Urothelium cell line (cell line): ENCODE measurements at places on chromosomes 7 and 10.

DNA sequence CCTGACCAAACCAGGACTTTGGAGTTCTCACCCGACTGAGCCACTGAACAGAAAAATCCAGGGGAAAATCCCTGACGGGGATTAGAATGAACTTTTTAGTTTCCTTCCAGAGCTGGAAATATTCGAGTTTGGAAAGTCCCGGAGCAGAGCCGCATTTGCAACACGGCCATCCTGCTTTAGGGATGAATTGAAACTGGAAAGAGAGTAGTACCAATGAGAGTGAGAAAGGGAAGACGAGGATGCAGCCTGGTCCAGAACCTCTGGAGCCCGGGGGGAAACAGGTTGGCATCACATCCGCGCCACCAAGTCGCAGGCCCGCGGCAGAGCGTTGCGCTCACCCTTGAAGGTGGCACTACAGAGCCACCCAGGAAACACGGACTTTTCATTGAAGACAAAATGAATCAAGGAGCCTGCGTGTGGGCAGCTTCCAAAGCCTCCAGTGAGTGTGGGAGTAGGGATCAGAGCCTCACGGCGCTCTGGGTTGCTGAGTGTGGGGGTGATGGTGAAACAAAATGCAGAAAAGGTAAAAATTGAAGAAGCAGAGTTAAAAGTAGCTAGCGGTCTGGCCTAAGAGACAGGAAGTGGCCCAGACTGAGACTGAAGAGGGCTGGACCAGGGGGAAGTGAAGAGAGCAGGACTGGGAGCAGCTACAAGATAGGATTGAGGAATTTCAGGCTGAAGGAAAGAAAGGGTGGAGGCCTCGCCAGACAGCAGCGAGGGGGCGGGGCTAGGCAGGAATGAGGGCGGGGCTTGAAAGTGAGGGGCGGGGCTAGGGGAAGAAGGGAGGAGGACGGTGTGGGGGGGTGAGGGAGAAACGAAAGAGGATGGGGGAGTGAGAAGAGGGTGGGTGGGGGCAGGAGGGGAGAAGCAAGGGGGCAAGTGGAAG lies 1.8 kb downstream of the SMURF1 start:
- DNase-seq: peak; percentile 89

GRCh38 chr7:17661982-17662585 lies 278.2 kb downstream of the SNX13 start:
- peak; percentile 54 for DNase-seq

DNA sequence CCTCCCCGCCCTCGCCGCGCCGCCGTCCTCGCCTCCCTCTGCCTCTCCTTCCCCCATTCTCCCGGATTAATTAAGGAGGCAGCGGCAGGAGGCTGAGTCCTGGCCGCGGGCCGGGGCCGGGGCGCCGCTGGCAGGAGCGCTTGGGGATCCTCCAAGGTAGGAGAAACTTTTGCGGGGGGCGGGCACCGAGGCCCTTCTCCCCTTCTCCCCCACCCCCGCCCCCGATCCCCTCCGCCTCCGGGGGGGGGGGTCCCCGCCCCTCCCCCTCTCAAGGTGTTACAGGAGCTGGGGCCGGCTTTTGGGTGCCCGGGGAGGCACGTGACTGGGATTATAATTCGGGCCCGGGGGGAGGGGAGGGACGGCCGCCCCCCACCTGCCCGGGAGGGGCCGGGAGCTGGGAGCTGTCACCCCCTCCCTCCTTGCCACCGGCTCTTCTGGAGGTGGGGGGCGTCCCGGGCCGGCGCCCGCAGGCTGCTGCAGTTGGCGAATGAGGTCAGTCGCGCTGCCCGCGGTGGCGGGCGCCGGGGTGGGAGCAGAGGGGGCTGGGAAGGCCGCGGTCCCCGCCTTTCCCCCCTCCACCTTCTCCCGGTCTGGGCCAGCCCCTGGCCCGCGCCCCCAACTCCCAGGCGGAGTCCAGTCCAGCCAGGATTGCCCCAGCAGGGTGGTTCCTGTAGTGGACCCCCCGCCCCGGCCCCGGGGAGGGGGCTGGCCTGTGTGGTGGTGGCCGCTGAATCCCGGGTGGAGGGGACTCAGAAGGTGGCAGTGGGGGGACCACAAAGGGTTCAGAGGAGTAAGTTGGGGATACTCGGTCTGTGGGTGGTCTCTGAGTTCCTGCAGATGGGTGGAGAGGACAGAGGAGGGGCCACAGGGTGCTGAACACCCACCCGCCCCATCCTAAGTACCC lies 567 bp downstream of the GTF2IRD1 start:
- peak; percentile 29 for DNase-seq

DNA sequence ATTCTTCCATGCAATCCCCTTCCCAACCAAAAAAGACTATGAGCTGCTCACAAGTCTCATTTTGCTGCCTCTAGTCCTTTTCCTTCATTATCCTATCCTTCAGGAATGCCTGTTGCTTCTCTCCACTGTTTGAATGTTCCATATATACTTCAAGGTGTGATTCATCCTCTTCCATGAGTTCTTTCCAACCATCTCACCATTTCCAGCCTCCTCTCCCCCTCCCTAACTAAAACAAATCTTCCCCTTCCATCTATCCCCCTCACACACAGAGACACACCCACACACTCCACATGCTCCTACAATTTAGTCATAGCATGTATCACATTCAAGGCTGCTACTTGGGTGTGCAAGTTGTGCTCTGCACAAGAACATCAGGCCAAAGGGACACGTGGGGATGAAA lies 254.3 kb downstream of the DYNC1I1 start:
- DNase-seq: peak; percentile 46

- no peak for DNase-seq
Measured at GRCh38 chr7:99105756-99106155, 38.2 kb downstream of the SMURF1 start.

GRCh38 chr7:106089647-106090046 lies 22.5 kb downstream of the SYPL1 start:
- no peak for DNase-seq

GRCh38 chr10:63608511-63608910 lies 87.3 kb downstream of the REEP3 start:
- DNase-seq: no peak

DNA sequence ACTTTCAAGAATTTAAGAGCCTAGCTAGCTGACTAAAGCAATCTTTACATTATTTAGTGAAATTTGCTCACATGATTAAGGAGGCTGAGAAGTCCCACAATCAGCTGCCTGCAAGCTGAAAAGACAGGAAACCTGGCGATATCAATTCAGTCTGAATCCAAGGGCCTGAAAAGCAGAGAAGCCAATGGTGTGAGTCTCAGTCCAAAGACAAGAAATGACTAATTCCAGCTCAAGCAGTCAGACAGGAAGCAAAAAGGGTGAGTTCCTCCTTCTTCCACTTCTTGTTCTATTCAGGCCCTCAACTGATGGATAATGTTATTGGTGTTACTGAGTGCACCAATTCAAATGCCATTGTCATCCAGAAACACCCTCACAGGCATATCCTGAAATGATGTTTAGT lies 1231.6 kb upstream of the CELF2 start:
- DNase-seq: peak; percentile 6

DNA sequence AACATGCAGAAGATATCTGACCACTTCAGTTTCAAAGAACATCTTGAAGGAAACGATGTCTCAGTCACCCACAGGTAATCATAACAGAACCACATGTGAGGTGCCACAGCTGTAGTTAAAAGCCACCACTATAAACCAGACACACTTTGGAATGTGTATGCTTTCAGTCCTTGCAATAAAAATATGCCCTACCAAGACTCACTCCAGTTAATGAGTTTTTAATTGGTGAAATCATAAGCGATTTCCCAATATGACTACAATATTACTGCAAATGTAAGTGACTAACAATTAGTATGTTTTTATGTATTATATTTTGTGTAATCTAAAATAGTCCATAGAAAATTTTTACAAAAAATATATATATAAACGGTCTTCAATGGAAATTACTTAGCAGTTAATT lies 428.2 kb downstream of the PARD3 start:
- no peak for DNase-seq

DNA sequence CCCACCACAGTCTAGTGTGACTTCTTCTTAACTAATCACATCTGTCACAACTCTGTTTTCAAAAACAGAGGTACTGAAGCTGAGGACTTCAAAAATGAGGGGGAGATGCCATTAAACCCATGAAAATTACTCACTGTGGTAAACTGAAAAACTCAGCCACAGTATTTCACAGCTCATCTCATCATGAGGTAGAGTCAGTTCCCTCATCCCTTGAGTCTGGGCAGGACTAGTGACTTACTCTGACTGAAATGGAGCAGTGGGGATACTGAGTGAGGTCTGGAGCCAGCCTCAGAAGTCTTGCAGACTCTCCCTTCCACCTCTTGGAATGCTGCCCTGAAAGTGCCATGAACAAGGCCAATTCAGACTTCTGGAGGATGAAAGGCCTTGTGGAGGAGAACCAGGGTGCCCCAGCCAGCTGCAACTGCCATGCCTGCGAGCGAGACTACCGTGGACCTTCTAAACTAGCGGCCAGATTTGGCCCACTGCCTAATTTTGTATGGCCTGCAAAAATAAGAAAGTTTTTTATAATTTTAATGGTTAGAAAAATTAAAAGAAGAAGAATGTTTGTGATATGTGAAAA lies 24.7 kb upstream of the ANKRD1 start:
- no peak for DNase-seq

- no peak for DNase-seq
Measured at GRCh38 chr10:126754966-126755365, 84.5 kb upstream of the C10orf90 start.

- no peak for DNase-seq
Measured at GRCh38 chr7:25353196-25353595, 124.9 kb upstream of the NPVF start.

- no peak for DNase-seq
Measured at GRCh38 chr10:682931-683447, 6.5 kb downstream of the DIP2C start.

GRCh38 chr10:119341459-119342301 lies 134.3 kb downstream of the GRK5 start:
- peak; percentile 43 for DNase-seq

DNA sequence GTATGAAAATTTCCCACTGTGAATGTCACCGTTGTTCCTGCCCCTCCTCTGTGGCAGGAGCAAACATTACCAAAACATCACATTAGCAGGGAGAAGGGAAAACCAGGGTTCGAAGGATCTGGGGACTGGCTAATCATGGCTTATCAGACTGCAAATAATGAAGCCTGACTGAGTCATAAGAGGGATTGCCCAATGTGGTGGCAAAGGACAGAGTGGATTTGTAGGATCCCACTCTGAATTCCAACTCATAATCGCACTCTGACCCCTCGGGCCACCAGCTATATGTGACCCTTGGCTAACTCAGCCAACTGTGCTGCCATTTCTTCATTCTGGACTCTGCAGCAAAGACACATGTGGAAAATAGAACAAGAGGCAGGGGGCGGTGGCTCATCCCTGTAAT lies 347.3 kb upstream of the AUTS2 start:
- DNase-seq: no peak

GRCh38 chr10:131227163-131227740 lies 84.3 kb downstream of the TCERG1L start:
- DNase-seq: no peak

- DNase-seq: no peak
Measured at GRCh38 chr10:6501931-6502330, 78.1 kb downstream of the PRKCQ start.

- no peak for DNase-seq
Measured at GRCh38 chr7:105675934-105676371, 94.7 kb upstream of the EFCAB10 start.

DNA sequence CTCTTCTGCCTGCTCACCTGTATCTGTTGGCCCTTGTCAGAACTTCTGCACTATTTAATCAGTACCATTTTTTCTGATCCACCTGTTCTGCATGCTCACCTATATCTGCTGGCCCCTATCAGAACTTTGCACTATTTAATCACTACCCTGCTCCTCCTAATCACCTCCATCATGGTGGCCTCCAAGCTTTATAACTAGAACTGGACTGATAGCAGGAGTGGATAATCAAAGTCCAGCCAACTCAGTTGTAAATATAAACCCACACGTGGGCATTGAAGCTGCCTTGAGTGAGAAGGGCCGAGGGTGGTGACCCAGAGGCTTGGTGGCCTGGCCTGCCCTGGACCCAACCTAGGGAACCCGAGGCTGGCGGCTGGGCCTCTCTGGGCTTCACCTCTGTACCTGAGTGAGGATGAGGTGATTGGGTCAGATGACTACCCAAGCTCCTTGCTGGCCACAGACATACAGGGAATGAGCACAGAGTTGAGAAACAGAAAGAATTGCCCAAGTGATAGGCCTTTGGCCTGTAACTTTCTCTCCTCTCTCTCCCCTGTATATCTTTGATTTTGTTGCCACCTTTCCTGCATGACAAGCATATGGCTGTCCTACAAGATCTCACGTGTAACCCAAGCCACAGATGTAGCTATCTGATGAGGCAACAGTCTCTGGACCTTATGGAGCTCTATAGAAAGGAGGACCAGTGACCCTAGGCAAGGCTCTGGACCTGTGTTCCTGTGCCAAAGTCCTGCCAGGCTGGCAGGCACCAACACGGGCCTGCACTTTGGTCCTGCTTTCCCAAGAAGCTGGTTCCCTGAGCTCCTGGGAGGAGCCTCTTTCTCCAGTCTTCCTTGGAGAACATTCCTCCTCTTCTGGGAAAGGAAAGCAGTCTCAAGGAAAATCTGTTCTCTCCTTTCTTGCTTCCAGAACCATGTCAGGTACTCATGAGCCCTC lies 23.4 kb upstream of the FAM3C start:
- no peak for DNase-seq

- DNase-seq: no peak
Measured at GRCh38 chr7:158777793-158778192, 51.5 kb downstream of the ESYT2 start.

- DNase-seq: no peak
Measured at GRCh38 chr7:113015034-113015645, 71.5 kb downstream of the GPR85 start.

DNA sequence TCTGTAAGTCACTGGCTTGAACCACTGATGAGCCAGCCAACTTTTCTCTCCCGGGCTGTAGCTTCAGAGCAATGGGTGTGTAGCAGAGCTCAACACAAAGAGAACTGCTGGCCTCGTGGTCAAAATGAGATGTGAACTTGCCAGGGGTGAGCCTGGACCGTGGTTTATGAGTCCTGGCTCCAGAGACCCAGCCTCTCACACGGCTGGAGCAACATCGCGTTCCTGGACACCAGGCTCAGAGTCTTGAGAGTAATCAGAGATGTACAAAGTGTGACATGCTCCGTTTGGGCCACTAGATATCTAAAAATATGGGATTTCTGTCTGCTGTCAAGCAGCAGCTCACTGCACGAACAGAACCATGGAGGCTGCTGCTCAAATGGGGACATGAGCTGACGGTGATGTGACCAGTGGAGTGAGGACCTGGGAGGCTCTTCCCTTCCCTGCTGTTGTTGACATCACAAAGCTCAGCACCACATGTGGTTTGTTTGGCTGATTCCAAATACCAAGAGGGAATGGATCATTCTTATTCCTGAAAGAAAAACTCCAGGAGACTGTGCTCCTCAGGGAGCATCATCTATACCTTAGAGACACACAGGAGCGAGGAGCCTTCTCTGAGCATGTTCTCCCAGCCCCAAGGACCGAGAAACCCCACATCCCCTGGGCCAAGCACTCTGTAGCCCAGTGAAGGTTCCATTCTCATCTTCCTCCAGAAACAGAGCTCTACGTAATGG lies 9.2 kb upstream of the SVIL start:
- DNase-seq: no peak

- DNase-seq: no peak
Measured at GRCh38 chr7:155497149-155497901, 39.4 kb downstream of the EN2 start.
